ENCODE measurements at places on chromosomes 5 and 9. TPM values are rescaled to one million over a fixed set of nuclear protein-coding genes. Genes with fewer than 3 reads are reported as not detected.

- no peak for DNase-seq
Measured at GRCh38 chr9:2634153-2634552, 12.6 kb downstream of the VLDLR start.

GRCh38 chr9:137804908-137805630, 72.5 kb upstream of the CACNA1B start:
- no peak for DNase-seq

- DNase-seq = no peak
Measured at GRCh38 chr9:137670391-137671195, 51.8 kb downstream of the EHMT1 start.

Gene TXNDC8
- not detected for polyA plus RNA-seq

- DNase-seq = no peak
Measured at GRCh38 chr9:105043370-105043936, 115.5 kb upstream of the ABCA1 start.

Gene PTGS1
- 5.7 TPM for polyA plus RNA-seq

Gene RAB3C
- 1.8 TPM for polyA plus RNA-seq
